ENCODE measurements at places on chromosomes 6 and 20.

- no peak for DNase-seq
These were observed 151.2 kb downstream of the ELOVL4 start for GRCh38 chr6:79796197-79796596.

GRCh38 chr20:38730989-38731737, 6.9 kb downstream of the SLC32A1 start:
- peak; percentile 83 for DNase-seq

- DNase-seq, result peak; percentile 89
These were observed 58.9 kb downstream of the ZNF831 start for GRCh38 chr20:59222253-59223181.

DNA sequence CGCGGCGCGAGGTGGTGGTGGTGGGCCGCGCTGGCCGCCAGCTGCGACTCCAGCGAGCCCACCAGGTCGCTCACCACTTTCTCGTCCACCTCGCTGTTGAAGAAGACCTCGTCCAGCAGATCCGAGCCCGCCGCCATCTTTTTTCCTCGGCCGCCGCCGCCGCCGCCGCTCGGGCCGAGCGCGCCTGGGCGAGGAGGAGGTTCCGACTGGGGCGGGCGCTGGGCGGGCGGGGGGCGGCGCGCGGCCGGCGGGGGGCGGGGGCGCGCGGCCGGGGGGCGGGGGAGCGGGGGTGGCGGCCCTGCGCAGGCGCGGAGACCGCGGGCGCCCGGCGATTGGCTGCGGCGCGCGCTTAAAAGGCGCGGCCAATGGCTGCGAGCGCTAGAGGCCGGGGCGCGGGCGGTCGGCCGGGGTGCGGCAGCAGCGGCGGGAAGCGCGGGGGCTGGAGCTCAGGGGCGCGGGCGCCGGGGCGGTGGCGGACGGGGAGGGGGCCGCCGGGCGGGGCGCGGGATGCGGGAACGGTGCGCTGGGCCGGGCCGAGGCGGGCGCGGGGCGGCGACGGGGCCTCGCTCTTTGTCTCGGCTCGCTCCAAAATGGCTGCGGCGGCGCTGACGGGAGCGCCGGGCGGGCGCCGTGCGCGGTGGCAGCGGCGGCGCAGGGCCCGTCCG, at the start of gene TAF4:
TSS of gene TAF4 (minus strand) at position 208 of the 665 bp plus-strand sequence. CDS start at position 137, 71 bp downstream.
- peak; percentile 81 for DNase-seq

GRCh38 chr6:17826301-17826700, 119.6 kb upstream of the NUP153 start:
- no peak for DNase-seq

Data from stimulated activated CD4-positive, alpha-beta T cell treated with anti-CD3 and anti-CD28 coated beads, Interleukin-4, amount 100 ng/mL, for 4 hours (primary cell).